ENCODE measurements at places on chromosomes 2 and 18.

DNA sequence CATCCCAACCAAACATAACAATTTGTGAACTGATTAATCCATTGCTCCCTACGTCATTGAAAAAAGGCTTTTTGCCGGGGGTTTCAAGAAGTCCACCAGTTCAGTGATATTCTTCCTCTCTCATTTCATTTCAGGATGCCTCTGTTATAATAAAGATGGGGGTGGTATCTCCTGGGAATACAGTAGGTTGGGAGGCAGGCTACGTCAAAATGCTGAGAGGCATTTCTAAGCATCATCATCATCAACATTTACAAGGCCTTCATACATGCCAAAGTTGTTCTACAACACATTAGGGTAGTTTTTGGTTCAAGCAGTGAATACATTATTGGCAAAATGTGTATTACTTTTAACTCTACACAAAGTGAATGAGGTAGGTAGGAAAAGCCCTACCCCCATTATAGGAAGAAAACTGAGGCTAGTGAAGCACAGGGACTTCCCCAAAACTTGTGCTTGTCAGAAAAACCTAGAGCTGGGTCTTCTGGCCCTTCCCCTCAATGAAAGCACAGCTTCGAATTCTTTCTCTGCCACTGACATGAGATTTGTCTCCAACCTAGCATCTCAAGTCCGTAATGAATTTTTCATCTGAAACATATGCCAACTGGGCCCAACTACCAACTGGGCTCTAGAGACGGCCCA lies 11.3 kb downstream of the OSR1 start:
- peak; percentile 39 for DNase-seq

- no peak for DNase-seq
Observed at GRCh38 chr2:211766689-211767088, 771.9 kb downstream of the ERBB4 start.

DNA sequence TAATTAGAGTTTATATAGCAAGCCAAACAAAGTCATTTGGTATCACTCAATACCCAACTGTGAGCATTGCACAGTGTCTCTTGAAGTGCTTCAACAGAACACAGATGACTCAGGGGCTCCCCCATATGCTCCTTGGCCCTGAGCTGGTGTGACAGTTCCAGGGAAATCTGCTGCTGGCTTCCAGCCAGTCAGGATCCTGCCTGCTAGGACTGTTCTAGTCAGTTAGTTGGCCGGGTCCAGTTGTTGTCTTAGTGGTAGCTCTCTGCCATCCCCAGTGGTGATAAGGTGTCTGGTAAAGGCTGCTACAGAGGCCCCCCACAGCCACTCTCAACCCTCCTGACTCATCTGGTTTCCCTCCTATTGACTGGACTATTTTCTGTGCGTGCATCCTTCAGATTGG lies 100.3 kb downstream of the IRS1 start:
- DNase-seq, result no peak

DNA sequence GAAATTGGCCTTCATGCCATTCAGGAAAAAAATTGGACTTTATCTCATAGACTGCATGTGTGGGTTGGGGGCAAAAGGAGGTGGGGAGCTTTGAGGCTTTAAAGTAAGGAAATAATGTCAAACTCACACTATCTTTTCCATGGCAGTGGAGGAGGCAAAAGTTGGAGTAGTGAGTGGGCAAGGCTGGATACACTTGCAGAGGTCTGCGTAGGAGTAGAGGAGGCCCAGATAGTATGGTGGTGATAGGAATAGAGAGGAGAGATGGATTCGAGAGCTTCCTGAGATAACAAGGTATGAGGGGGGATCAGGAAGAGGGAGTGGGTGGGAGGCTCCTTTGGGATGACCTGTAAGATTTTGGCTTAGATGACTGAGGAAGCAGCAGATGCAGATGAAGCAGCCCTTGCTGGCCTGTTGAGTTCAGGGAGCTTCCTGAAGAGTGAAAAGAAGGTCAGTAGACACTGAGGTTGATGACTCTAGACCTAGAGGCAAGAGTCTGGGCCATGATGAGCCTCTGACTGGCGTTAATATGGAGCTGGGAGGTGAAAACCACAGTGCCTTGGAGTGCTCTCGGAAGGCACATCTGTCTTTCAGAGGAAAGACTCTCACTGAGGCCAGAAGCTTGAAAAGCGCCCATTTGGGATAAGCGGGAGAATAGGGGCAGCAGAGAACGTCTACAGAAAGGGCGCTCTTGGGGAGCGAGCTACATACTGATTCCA lies 5.8 kb downstream of the UNC50 start:
- no peak for DNase-seq

- peak; percentile 7 for DNase-seq
Observed at GRCh38 chr18:34631093-34631966, 78.8 kb upstream of the DTNA start.

DNA sequence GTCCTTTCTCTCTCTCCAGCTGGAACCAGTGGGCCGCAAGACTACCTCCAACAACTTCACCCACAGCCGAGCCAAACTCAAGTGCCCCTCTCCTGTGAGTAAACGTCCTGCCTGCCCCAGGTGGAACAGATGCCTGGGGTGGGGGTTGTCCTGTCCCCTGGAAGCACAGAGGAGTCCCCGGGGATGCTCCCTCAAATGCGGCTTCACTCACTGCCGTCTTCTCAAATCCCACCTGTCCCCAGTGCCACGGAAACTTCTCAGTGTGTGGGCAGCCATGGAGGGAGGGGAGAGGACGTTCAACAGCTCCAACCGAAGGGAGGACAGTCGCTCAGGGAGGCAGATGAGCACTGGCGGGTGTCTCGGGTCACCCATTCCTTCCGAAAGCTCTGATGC lies 110.7 kb upstream of the PPP1CB start:
- DNase-seq, result no peak

GRCh38 chr2:8298783-8299182 lies 383.1 kb upstream of the ID2 start:
- peak; percentile 87 for DNase-seq

DNA sequence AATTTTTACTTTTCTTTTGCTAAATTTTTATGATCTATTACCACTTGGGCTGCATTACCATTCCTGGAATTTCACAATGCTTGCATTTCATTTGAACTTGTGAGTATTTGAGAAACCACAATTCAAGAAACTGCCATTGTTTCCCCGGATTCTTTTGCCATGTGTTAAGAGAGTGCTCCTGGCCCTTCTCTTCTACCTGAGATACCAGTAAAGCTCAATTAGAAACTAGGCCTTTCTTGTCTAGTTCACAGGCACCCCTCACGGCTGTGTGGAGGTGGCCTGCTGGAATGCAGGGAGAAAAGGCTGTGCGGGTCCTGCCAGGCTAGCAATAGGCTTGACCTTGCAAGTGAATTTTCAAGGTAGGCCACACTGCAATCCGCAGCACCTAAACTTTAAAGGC lies 40.8 kb downstream of the ZEB2 start:
- DNase-seq, result no peak

- no peak for DNase-seq
Observed at GRCh38 chr2:8246137-8246536, 435.7 kb upstream of the ID2 start.

GRCh38 chr18:54647176-54647575 lies 56.1 kb downstream of the DYNAP start:
- peak; percentile 38 for DNase-seq

- DNase-seq, result no peak
Observed at GRCh38 chr2:57370882-57371585, 675.6 kb upstream of the VRK2 start.

GRCh38 chr2:177906041-177906718 lies 166.4 kb downstream of the PDE11A start:
- peak; percentile 69 for DNase-seq

DNA sequence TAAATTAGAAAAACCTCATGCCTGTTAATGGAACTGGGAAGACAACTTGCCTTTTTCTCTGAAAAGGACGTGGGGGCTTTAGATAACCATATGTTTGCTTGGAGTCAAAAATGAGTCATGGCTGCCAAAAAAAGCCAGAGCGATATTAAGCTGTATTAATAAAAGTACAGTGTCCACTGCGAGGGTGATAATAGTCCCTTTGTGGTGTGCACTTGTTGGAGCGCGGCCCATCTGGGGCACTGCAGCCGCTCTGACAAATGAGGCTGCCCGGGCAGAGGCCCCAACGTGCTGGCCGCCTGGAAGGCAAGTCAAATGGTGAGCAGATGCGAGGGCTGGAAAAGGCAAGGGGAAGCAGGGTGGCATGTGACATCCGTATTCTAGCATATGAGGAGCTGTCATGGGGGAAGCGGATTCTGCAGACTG lies 103.3 kb upstream of the NCK2 start:
- peak; percentile 43 for DNase-seq

DNA sequence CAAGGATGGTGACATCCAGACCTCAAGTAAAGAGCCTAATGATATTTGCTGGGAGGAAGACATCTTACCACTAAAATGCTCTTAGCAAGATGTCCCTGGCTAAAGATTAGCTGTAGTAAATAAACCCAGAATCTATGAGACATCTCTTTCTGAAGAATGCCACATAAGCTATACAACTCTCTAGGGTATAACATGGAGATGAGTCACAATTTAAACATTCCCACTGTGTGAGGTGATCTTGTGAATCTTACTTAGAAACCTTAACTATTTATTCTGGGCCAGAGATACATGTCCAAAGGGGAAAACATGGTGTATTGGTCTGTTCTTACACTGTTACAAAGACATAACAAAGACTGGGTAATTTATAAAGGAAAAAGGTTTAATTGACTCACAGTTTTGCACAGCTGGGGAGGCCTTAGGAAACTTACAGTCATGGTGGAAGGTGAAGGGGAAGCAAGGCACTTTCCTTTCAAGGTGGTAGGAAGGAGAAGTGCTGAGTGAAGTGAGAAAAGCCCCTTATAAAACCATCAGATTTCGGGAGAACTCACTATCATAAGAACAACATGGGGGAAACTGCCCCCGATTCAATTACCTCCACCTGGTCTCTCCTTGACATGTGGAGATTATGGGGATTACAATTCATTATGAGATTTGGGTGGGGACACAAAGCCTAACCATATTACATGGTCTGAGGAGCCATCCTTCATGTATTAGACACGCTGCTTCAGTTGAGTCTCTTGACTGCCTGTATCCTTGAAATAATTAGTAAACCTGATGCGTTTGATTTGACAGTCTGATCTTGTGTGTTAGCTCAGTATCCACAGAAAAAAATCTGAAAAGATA lies 17.1 kb downstream of the KRCC1 start:
- no peak for DNase-seq

- no peak for DNase-seq
Observed at GRCh38 chr2:118535818-118536212, 311.6 kb downstream of the EN1 start.

DNA sequence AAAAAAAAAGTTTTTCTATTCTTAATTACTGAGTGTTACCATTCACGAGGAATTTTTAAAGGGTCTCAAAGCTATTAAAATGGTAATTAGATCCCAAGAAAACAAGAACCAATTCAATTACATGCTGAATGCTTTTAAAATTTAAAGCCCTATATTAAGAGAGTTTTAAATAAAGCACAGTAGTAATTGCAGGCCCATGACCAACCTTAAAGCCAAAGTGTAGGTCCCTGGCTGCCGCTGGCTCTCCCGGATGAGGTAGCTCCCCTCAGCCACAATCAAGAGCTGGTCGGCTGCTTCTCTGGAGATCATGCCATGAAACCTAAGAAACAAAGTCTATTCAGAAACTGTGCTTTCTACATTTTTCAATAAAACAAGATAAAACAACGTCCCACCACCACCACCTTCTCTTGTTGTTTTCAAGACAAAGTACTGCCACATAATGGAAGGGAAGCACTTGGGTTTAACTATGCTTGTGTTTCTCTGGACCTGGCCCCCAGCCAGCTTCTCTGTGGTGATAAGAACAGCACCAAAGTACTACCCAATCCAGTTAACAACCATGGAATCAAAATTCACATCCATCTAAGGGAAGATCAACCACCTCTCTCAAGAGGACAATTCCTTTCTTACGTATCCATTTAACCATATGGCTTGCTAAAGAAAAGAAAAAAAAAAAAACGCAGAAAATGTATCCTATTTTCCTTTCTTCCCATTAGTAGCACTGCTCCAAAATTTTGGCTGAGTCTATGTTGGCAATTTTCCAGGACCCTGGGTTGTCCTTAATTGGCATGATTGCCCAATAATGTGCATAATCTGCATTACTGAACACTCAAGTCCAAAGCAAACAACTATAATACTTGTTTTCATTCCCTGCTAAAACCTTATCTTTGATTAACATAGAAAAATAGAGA lies 90.1 kb downstream of the CHN1 start:
- no peak for DNase-seq

GRCh38 chr2:67792681-67793091 lies 270.1 kb downstream of the C1D start:
- DNase-seq, result no peak

GRCh38 chr18:12750715-12751502 lies 48.1 kb downstream of the PSMG2 start:
- no peak for DNase-seq

GRCh38 chr18:56678836-56679565 lies 27.8 kb downstream of the WDR7 start:
- no peak for DNase-seq

DNA sequence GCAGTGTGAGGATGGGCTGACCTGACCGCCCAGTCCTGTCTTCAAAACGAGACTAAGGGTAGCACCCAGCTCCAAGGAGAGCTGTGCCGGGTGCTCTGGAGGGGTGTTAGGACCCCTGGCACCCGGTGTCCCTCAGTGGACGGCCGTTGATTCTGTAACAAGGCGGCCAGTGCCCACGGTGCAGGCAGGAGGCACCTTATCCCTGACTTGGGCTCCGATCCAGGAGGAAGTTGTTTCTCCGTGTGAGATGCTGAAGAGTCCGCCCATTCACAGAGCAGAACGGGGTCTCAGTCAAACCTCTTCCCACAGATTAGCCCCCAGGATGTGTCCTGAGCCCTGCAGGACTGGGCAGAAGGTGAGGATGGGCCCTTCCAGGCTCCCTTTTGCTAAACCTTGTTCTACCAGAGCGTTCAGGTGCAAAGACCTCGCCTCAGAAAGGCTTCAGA lies 123.0 kb downstream of the NFATC1 start:
- DNase-seq, result peak; percentile 16

DNA sequence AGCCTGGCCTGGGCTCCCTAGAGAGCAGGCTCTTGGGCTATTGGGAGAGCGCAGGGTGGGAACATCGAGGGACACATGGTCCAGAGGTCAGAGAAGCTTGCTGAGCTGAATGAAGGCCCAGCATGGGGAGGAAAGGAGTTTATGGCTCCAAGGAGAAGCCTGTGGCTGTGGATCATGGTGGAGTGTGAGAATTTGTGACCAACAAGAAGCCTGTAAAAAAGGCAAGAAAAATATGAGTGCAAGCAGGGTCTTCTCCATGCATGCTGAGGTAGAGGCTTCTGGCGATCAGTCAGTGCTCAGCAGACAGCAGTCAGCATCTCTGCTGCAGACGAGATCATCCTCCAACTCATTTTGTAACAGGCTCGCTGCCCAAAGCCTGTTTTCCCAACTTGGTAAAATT lies 1.3 kb upstream of the SCYGR3 start:
- no peak for DNase-seq

DNA sequence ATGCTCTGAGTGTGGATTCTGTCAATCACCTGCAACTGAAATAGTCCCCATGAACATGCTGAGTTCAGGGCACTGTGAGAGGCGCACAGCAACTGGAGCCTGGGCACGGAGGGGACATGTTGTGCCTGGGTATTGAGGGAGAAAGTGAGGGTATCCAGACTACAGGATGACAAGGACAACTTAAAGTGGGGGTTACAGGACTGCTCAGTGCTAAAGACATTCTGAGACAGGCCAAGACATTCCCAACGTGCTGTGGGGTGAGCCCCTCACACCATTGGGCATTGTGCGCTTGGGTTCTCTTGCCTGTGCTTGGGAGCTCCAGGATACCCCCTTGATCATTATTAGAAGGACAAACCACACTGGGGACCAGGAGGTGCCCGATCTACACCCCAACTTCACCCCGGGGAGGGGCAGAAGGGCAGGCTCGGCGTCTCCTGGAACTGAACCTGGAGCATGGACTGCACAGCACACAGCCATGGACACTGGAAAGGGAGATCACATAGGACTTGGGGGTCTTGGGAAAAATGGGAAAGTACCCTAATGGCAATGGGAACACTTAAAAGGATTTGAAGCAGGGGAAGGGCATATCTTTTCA lies 72.5 kb upstream of the HDAC4 start:
- DNase-seq, result no peak
